ENCODE measurements at places on chromosomes 5 and 9.

DNA sequence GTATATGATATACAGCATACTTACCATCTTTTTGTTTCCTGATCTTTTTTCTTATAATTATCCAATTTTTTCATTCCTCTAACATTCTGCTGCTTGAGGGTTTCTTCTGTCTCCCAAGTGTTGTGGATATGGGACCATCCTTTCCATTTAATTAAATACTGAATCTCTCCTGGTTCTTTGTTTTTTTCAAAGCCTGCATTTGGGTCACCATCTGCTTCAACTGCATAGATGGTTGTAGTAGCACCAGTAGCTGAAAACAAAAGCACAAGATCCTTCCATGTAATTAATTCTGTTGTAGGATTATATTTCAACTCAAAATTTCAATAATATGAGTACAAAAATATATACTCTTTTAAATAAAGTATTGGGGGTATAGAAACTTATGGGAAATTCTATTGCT is 29.4 kb downstream of the CHD1 start:
- DNase-seq: no peak

- no peak for DNase-seq
These were observed 320.1 kb downstream of the MLLT3 start for GRCh38 chr9:20302197-20302596.

DNA sequence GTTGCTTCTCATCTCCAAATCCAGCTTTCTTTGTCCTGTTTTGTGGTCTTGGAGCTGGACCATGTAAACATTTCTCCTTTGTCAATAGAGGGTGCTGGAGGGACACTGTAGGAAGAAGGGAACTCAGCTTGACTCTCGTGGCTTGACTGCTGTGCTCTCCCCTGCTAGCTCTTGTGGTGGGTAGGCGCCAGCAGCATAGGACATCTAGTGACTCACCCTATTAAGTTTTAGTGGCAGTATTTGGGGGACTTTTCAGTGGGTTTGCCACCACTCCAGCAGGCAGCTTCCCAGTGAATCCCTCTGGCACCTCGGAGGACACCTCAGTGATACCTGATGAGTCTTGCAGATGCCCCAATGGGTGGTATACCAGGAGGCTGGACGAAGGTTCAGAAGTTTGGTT is 97.8 kb downstream of the TSSK1B start:
- DNase-seq: no peak

DNA sequence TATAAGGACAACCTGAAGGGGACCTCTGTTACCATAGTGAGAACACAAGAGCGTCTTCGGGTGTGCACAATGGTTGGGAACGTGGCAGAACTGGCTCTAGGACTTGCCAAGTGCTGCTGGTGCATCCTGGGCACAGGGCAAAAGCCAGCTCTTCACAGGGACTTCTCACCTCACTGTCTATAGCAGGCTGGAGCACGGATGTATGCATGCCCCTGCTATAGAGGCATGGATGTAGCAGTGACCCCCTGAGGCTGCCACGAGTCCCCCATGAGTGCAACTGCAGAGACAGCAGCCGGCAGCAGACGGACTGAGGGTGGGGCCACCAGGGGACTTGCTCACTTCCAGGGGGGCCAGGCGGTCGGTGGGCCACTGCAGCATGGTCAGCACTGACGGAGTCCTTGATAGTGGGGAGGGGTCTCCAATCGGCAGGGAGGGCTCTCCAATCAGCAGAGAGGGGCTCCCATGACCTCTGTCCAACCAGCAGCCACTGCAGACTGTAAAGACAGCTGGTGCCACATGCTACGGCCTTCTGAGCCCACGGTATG is 64.9 kb downstream of the SEMA4D start:
- DNase-seq: no peak

DNA sequence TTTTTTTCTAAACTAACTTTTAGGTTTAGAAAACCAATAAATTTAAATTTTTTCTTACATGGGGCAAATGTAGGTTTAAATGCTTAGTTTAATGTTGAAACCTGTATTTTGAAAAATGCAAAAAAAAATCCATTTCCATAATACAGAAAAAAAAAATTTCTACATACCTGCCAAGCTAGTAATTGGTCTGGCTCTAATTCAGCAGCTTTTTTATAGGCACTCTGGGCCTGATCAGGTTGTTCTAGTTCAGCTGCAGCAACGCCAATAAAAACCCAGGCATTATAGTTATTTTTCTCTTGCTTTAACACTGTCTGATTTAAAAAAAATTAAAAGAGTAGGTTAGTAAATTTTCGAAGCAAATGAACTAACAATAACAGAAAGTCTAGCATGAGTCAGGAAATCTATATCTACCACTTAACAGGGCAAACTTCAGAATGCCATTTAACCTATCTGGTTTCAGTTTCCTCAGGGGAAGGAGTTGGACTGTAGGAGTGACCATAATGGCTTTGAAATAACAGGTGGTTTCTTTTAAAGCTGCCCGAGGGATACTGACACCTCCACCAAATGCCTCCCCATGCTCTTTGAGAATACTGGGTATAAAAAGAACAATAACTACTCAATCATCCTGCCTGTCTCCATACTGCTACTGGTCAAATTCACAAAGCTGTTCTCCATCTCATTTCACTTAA is 11.6 kb downstream of the SKIC3 start:
- no peak for DNase-seq

DNA sequence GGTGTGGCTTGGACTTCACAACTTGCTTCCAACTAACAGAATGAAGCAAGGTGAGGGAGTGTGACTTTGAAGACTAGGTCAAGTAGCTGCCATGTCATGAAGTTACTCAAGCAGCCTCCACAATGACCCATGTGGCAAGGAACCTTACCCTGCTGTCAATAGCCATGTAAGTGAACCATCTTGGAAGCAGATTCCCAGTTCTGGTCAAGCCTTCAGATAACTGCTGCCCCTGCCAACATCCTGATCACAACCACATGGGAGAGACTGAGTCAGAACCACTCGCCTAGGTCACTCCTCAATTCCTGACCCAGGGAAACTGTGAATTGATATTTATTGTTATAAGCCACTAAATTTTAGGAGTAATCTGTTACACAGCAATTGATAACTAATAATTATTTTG is 10.9 kb downstream of the ZCCHC10 start:
- DNase-seq: no peak

GRCh38 chr9:137235424-137236237 is 4.9 kb downstream of the SLC34A3 start:
- no peak for DNase-seq

- DNase-seq: no peak
These were observed 38.2 kb upstream of the LPAR1 start for GRCh38 chr9:111076519-111076918.

DNA sequence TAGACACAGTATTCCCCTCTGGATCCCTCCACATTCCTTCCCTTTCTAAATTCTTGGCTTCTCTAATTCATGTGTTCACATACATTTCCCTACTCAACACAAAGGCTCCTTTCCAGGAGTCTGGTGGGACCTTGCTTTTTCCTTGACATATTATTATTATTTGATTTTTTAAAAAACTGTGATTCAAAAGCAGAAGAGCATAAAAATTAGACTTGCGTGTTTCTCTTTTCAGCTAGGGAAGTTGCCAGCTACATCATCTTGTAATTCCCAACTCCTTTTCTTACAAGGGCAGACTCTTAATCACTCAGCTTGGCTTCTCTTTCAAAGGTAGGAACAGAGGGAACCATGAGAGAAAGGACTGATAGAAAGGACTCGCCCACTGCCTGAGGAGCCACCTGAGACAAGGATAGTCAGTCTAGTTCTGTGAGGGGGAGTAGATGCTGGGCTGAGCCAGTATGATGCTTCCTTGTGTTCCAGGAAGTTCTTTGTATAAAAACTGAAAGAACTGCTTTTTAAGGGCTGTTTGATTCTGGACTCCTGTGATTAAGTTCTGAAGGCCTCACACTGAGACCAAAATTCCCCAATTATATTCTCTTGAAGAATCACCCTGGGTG is 51.0 kb upstream of the DPYSL3 start:
- DNase-seq: no peak

DNA sequence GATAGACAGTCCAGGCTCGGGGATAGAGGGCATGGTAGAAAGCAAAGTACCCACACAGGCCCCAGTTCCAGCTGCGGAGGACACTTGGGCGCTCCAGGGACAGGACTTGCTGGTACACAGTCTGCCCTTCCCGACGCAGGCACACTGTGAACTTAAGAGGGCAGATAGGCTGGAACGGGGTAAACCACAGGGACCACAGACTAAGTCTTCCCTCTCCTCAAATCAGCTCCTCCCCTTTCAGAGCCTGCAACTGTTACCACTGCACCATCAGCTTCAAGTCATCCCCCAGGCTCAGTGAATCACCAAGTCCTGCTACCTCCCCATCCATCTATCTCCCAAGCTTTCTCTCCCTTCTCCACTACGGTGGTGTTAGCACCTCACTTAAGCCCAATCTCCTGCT is 7.3 kb downstream of the GBA2 start:
- no peak for DNase-seq

DNA sequence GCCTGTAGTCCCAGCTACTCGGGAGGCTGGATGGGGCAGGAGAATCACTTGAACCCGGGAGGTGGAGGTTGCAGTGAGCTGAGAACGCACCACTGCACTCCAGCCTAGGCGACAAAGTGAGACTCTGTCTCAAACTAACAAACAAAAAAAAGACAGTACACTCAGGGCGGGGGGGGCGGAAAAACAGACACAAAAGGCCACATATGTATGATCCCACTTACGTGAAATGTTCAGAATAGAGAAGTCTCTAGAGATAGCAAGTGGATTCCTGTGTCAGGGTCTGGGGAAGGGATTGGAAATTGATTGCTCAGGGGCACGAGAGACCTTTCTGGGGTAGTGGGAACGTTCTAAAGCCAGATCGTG is 9.0 kb upstream of the LCN1 start:
- DNase-seq: no peak

- no peak for DNase-seq
These were observed 323.7 kb downstream of the NPR3 start for GRCh38 chr5:33034777-33035176.

GRCh38 chr5:29930316-29930715 is 1263.2 kb upstream of the CDH6 start:
- no peak for DNase-seq

- DNase-seq: no peak
These were observed 284.6 kb upstream of the PDE4D start for GRCh38 chr5:60178101-60178500.

DNA sequence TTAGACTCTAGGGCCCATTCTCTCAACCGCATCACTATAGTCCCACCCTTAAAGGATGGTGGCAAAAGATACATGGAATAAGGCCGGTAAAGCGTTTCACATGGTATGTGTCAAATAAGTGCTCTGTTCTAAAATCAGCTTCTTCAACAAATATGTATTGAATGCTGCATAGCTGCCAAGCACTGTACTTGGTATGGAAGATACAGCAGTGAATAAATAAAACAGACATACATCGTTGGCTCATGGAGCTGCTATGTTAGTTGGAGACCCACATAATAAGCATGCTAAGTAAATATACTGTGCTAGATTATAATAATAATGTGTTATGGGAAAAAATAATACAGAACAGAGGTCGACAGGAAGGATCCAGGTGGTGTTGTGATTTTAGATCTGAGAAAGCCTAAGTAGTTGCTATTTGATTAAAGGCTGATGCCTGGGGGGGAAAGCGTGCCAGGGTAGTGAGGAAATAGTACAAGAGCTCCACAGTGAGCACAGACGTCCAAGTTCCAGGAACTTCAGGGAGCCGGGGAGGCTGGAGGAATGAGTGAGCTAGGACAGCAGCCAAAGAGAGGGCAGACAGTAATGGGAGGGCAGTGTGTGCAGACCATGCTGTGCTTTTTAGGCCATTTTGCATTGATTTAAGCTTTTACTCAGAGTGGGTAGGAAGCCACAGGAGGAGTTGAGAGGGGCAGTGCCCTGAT is 93.7 kb downstream of the JAKMIP2 start:
- DNase-seq: no peak
